ENCODE measurements at places on chromosomes 2 and 18. TPM values are rescaled to one million over a fixed set of nuclear protein-coding genes. Genes with fewer than 3 reads are reported as not detected.

DNA sequence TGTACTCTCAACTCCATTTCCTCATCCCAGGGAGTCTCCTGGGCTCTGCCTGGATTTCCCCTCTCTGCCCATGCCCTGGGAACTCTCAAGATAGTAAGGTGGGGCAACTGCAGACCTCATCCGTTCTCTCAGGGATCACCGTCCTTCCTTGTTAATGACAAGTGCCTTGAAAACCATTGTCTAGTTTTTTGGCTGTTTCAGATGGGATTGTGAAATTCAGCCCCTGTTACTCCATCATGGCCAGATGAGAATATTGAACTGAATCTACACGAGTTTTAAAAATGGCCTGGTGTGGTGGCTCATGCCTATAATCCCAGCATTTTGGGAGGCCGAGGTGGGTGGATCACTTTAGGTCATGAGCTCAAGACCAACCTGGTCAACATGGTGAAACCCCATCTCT, 665 bp upstream of the HRH4 start:
- no peak for DNase-seq

- DNase-seq = no peak
These were observed 75.8 kb downstream of the CLHC1 start for GRCh38 chr2:55156326-55156725.

DNA sequence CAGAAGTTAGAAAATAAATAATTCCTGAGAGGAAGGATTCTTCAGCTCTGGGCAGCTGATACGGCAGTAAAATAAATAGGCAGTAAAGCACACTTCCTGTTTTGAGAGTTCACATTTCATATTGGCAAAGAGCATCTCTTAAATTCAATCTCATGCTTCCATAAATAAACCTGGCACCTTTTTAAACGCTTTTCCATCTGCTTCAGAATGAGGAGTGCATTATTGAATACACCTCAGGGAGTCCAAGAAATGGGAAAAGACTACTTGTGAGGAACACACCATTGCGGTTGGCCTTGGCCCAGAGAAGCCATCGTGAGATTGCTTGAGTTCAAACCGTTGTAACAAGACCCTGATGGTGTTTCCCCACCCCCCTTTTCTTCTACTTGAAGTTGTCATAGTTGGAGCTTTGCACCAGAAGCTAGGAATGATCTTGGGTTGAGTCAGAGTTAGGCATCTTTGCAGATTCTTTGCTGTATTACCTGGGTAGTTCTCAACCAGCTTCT, 123.9 kb downstream of the RDH14 start:
- DNase-seq = no peak

- DNase-seq = no peak
These were observed 5.4 kb upstream of the SALL3 start for GRCh38 chr18:78974115-78974761.

- no peak for DNase-seq
These were observed 167.0 kb downstream of the MYO5B start for GRCh38 chr18:50027996-50028395.

DNA sequence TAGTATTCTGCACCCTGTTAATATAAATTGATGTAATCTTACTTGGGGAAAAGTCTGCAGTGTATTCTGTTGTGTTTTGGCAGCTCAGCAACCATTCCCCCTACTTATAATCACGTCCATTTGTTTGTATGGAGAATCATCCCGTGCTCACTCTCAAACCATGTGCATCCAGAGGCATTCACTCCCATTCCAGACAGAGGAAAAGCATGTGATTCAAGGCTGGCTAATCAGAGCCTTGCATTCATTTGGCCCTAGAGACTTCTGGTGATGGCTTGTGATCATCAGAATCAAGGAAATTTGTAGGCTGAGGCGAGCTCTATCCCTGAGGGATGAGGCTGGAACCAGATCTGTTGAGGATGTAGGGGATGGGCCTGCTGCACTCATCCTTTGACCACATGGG, 5.1 kb upstream of the WIPF1 start:
- no peak for DNase-seq

Gene CRYGD
- total RNA-seq = not detected

Gene ALK
- 7.7 TPM for total RNA-seq

Gene TTC39C
- total RNA-seq = 21.6 TPM

Gene MC2R
- total RNA-seq = not detected

Gene SLC8A1
- total RNA-seq = 42.1 TPM

Data from type B pancreatic cell (in vitro differentiated cells).